ENCODE measurements at places on chromosomes 16 and 17.
A peak's percentile ranks its signal among the peaks of the same experiment; 100 is the strongest.

GRCh38 chr17:37701496-37701898, 43.4 kb downstream of the HNF1B start:
- DNase-seq = no peak

GRCh38 chr17:81400154-81400977, 5.1 kb downstream of the BAHCC1 start:
- DNase-seq = peak; percentile 63

GRCh38 chr17:48597778-48598631, 4.4 kb upstream of the HOXB5 start:
- no peak for DNase-seq

- DNase-seq = peak; percentile 47
These were observed 834 bp downstream of the FLYWCH1 start for GRCh38 chr16:2912330-2913199.

GRCh38 chr16:22357635-22357971, 16.8 kb downstream of the CDR2 start:
- no peak for DNase-seq

DNA sequence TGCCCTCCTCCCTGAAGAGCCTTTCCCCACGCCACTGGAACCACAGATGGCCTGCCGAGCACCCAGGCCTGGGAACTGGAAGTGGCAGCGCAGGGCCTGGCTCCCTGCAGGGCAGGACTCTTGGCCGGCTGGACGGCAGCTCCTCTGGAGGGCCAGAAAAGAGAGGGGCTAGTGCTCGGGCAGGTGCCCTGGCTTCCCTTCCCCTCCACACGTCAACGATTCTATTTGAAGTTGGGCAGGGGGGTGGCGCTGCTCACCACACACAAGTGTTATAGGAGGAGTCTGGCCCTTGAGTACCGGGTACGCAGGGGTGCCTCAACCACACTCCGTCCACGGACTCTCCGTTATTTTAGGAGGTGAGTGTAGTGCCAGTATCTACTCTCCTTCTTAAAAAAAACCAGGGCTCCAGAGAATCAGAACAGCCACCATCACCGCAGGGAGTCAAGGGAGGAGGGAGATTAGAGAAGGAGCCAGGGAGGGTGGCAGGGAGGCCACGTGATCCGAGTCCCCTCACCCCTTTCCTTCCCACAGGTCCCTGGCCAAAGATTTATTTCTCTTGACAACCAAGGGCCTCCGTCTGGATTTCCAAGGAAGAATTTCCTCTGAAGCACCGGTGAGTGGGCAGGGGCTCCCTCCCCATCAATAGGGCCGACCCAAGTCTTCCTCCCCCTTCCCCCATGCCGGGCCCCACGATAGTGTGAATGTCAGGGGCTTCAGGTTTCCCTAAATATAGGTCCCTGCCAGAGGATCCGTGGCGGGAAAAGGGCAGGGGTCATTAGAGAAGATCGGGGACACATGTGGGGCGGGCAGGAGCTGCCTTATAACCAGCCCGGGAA, 1.4 kb upstream of the ALDOA start:
- DNase-seq = peak; percentile 93

- no peak for DNase-seq
These were observed 46.6 kb upstream of the GNG13 start for GRCh38 chr16:847151-847550.

DNA sequence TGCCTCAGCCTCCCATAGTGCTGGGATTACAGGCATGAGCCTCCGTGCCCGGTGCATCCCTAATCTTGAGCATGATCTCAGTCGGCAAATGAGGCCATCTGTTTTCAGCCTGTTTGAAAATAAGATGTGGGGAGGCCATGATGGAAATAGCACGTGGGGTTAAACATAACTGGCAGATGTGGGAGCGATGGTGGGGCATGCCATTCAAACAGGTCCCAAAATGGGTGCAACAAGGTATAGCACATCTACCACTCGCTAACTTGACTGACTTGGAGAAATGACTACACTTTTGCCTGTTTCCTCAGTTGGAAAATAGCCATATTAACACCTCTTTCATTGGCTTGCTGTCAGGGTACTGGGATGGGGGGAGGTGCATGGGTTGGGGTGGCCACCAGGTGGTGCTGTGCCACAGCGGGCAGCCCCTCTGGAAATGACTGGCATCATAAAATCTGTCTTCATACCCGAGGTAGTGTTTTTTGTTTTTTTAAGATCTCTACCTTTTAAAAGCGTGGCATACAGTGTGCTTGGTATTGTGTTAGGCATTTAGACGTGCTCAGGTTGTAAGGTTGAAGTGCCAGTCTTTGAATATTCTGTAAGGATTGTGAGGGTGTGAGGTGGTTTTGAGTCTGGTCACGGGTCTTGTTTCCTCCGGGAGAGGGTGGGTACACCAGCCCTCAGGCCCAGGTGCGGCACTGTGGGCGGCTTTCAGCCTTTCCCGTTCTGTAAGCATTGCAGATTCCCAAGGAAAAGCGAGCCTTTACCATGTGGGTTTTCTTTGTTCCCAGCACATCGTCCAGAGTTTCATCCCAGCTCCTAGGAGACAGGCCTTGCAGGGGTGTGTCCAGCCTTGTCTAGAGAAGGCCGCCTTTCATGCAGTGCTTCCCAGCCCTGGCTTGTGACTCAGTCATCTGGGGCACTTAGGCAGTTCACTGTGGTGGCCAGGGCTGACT, 2.9 kb upstream of the TTYH2 start:
- peak; percentile 87 for DNase-seq

- DNase-seq = peak; percentile 74
These were observed 13.2 kb upstream of the AURKB start for GRCh38 chr17:8223356-8224126.

- no peak for DNase-seq
These were observed 29.6 kb upstream of the ZFPM1 start for GRCh38 chr16:88423448-88423850.

DNA sequence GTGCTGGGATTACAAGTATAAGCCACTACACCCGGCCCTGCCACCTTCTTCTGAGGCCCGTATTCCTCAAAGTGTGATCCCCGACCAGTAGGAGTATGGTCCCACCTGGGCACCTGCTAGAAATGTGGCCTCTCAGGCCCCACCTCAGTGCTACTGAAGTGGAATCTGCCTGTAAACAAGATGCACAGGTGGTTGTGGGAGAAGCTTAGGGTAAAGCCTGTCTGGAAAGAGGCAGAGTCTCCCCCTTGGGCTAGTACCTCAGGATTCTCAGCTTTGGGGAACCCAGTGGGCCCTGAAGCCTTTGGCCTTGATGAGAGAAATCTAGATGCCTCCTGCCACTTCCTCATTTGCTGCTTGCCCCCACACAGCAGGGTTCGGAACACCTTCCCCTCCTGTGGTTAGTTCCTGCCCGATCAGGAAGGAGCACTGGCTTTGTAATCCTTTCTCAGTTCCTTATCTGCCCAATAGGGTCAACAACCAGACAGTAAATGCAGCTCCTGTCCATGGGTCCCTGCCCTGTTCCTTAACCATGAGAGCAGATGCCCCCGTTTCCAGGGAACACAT, 25.2 kb downstream of the TK2 start:
- peak; percentile 83 for DNase-seq

- no peak for DNase-seq
These were observed 50.1 kb upstream of the CACNG5 start for GRCh38 chr17:66784621-66785364.

GRCh38 chr17:79242873-79243602, 168.4 kb downstream of the ENGASE start:
- no peak for DNase-seq

DNA sequence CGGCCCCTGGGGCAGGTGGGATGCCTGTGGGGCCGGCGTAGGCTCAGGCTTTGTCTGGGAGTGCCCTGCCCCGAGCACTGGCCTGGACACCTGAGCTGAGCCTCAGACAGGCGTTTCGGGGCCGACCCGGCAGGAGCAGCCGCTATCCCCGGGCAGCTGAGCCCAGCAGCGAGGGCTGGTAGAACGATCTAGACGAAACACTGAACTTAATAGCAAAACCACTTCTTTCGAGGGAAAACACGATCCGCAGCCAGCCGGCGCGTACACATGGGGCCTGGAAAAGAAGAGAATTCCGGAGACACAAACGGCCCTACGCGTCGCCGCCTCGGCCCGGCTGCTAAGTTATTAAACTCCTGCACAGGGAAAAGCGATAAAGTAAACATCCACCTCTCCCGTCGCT, 22.0 kb upstream of the SSTR5 start:
- DNase-seq = no peak

GRCh38 chr17:75241143-75241430, 20.3 kb downstream of the GGA3 start:
- no peak for DNase-seq

DNA sequence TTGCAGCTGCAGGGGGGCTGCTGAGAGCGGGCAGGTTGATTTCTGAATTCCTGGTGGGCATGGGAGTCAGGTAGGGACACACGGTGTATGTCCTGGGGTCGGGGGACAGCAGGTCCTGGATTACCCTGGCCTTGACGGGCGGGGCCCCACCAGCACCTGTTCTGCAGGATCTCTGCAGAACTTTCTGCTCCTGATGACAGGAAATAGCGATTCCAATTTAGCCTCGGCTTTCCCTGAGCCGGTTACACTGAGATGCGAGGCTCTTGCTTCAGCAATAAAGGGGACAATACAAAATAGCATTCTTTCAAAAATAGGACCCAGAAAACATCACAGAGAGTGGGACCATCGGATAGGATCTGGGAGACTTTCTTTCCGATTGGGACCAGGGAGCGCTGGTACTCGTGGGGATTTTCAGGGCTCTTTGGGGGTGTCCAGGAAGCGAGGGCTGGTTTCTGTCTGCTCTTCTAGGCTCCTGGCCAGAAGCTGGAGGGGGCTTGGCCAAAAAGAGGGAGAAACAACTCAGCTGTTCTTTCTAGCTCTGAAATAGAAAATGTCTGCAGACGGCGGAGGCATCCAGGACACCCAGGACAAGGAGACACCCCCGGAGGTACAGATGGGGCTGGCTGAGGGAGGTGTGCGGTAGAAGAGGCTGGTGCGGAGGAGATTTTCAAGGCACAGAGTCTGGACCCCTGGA, 642 bp downstream of the ZNF205 start:
- no peak for DNase-seq

DNA sequence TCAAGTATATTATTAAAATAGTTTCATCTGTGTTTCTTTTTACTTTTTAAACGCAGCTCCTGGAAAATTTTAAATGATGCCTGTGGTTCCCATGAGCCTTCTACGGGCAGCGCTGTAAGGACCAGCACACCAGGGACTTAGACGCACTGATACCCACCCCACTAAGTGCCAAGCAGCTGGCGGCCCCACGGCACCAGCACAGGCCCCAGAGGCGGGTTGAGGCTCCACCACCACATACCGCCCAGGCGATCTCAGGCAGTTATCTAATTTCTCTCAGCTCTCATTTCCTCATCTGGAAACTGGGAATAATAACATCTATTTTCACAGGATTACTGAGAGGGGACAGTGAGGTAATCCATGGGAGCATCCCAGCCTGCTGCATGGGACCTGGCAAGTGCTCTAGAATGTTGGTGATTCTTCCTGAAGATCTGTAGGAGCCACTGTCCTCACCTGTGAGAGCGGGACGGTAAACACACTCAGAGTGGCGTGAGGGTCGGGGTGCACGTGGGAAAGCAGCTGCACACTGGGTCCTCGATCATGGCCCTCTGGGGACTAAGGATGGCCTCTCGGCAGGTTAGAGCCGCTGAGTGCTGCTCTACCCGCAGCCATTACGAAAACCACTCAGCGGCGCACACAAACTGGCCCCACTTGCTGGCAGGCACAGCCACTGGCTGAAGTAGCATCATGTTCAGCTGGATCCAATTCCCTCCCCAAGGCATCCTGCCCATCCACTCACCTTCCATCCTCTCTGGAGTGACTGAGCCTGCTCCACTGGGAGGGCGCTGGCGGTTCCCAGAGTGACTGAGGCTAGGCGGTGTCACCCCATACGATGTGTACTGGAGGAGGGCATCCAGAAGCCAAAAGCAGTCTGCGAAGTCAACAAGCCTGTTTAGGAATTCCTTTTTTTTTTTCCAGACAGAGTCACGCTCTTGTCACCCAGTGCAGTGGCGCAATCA, 17.6 kb upstream of the SLC38A8 start:
- no peak for DNase-seq

- no peak for DNase-seq
These were observed 50.1 kb downstream of the BRIP1 start for GRCh38 chr17:61813211-61813610.

- no peak for DNase-seq
These were observed 4.8 kb downstream of the CDR2L start for GRCh38 chr17:74992223-74992622.

- no peak for DNase-seq
These were observed 90.6 kb upstream of the FBXO47 start for GRCh38 chr17:39057701-39058206.

GRCh38 chr17:72719578-72720493, 372.7 kb downstream of the SLC39A11 start:
- DNase-seq = peak; percentile 24

DNA sequence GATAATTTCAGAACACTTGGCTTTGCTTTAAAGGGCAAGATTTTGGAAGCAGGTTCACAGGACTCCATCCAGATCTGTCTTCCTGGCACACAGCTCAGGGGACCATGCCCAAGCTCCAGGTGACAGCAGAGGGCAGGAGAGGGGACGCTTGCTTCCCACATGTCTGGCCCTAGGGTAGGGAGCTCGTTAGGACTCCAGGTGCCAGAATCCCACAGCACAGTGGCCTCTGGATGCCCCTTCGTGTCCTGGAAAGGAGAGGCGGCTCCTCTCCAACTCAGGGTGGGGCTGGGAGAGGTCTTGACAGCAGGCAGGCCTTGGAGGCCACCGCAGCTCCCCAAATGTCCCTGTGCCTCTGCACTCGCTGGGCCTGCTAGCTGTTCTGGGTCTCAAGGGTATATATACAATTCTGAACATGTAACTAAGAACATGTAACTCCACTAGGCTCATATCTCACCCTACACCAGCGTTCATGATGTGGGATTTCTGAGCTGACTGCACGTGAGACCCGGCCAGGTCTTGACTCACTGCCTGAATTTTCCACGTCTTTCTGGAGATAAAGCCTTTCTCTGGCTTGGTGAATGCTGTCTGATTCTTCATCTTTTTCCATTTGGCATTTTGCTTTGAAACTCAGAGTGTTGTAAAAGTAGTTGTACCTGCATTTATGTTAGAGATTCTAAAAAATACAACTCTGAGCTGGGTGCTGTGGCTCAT, 52.8 kb downstream of the MARCHF10 start:
- DNase-seq = no peak

DNA sequence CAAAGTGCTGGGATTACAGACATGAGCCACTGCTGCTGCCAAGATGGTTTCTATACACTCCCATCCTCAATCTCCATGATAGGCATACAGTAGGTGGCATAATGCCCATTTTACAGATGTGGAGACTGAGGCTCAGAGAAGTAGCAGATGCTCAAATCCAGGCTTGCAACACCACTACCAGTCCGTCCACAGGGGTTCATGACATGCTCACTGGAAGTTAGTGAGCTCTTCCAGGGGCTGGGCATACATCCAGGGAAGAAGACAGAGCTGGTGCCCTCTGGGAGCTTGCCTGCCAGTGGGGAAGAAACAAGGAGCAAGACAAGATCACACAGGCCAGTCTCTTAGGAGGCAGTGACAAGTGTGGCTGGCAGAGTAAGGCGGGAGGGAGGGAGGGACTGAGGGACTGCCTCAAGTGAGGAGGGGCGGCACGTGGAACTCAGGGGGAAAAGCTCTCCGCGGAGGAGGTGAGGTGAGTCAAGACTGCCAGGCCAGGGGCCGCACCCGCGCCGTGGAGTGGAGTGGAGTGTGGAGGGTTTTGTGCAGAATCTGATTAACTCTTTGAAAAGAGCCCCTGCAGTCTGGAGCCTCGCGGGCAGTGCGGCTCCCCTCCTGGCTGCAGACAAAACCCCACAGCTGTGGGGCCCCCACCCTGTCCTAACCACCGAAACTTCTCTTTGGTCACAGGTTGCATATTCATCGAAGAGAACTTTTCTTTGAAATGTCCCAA, 27.9 kb downstream of the SREBF1 start:
- DNase-seq = no peak

All from Ammon's horn (tissue), 1 donor.